CD4-positive, alpha-beta T cell treated with Interleukin-10 for 1 hour (primary cell): ENCODE measurements at places on chromosomes 2 and 18.

DNA sequence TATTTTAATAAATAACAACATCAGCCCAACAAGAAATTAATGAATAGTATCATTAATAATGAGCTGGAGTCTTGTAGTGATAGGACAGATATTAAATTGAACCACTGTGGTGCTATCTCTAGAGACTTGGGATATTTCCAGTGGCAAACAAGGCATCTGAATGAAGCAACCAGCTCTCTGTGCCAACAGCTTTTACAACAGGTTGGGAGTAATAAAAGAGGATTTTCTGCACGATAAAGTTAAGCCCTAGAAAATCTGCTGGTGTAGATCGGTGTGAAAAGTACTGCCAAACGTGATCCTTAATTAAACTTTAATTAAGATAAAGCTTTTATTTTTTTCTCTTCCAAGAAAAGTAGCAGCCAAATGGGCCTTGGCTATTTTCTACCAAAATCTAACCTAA lies 385.5 kb downstream of the NR4A2 start:
- no peak for DNase-seq

DNA sequence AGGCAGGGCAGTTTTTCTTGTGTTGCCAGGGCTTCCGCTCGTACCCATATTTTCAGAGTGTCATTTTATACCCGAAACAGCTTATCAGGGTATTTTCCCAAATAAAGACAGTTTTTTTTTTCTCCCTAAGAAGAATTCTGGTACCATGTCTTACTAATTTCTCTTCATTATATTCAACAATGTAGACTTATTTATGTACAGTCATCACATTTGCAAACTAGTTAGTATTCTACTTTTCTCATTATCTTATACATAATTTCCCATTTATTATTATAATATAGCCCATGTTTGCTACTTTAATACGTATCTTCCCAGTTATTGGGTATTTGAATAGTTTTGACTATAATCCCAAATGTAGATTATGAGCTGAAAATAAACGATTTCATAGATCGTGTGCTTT lies 36.5 kb upstream of the PAIP2B start:
- no peak for DNase-seq

GRCh38 chr2:19207452-19207851 lies 151.0 kb downstream of the OSR1 start:
- no peak for DNase-seq

- DNase-seq: no peak
Observed at GRCh38 chr2:119119999-119120756, 38.4 kb downstream of the C1QL2 start.

DNA sequence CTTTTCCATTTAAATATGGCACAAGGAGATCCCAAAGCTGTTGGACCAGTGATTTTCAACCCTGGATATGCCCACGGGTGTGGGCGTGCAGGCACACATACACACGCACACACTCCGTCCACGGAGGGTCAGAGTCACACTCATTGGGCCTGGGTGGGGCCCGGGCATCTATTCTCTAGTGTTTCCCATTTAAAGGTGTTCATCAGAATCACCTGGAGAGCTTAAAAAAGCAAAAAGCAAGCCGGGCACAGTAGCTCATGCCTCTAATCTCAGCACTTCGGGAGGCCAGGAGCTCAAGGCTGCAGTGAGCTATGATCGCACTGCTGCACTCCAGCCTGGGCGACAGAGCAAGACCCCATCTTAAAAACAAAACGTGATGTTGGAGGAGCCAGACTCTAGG lies 329.0 kb downstream of the GBX2 start:
- DNase-seq: no peak

GRCh38 chr2:31269087-31269486 lies 35.1 kb downstream of the EHD3 start:
- DNase-seq: no peak

DNA sequence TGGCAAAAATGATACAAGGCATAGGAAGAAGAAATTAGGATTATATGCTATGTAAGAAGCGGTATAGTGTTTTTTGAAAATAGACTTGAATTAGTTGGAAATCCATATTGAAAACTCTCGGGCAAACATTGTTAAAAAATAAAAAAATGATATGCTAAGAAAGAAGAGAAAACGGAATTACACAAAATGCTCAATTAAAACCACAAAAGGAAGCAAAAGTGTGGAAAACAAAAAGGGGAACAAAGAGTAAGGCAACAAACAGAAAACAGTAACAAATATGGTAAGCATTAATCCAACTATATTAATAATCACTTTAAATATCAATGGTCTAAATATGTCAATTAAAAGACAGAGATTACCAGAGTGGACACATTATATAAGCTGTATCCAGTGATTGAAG lies 58.4 kb downstream of the TXNL1 start:
- DNase-seq: no peak

DNA sequence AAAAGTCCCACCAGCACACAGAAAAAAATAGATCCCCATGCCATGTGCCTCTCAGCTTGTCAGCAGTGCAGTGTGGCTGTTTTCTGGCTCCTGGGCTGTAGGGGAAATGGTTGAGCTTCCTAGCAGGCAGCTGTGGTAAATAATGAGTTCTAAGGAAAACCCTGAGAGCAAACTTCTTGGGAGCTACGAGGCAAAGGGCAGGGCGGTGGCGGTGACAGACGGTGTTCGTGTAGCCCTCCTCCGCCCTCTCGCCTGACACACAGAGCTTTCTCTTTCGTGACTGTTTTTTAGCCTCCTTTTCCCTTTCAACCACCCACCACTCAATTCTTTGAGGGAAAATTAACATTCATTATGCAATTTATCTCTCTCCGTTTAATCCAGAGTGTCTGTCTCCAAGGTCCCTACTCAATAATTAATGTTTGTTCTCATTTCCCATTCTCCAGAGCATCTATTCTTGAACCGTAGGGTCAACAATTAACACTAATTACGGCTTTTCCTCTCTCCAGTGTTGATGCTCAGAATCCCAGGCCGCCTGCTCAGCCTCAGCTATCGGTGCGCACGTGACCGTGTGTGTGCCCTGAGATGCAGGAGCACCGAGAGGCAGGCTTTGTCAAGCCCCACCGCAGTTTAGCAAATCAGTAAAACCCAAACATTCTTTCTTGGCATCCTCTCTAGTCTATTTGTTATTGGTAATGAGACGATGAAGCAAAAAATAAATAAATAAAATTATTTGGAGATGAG lies 50.1 kb downstream of the KIAA2012 start:
- no peak for DNase-seq
